ENCODE measurements at places on chromosomes 3 and 15.

- DNase-seq = no peak
Measured at GRCh38 chr3:113247675-113248458, 36.5 kb downstream of the BOC start.

DNA sequence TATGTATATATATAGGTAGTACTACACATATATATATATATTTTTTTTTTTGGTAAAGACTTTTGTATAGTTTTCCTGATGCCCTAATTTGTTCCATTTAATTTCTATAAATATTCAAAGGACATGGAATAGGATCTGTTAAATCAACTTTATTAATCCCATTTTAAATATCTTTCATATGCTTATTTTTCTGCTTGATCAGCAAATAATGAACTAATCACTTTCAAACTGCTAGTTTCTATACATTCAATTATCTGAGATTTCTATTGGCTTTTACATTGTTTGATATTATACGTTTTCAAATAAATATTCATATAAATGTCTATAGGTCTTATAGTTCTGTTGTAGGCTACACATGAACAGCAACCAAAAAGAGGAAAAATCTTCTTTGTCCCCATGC lies 21.7 kb downstream of the ZXDC start:
- no peak for DNase-seq

DNA sequence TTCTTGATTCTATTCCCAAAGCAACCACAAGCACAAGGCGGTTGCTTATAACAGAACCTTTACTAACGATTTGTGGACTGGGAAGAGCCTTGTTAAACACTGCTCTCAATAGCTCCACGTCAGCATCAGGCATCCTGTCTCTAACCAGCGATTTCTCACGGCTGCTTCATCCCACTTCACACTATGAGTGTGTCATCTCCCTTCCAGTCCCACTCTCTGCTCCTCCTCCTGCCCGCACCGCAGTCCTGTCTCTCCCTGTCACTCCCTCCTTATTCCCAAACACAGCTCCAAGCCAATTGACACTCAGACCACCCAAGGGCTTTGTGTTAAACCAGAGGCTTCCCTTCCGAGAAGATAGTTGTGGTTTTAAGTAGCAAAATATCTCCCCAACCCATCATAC lies 94.8 kb downstream of the ABHD5 start:
- no peak for DNase-seq

DNA sequence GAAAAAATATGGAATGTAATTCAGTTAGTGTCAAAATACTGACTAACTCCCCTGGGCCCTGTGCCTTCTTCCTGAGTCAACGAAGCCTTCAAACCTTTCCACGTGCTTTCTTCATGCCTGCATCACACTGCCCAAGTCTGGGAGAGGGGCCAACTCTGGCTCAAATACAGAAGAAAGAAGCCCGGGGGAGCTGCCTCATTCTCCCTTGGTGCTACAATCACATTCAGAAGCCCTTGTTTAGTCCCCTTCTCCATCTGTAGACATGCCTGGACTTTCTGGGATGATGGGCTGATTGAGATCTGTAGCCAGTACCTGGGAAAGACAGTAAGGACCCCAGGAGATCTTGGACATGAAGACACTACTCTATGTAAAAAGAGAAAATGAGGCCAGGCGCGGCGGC lies 77.8 kb upstream of the GSK3B start:
- no peak for DNase-seq

DNA sequence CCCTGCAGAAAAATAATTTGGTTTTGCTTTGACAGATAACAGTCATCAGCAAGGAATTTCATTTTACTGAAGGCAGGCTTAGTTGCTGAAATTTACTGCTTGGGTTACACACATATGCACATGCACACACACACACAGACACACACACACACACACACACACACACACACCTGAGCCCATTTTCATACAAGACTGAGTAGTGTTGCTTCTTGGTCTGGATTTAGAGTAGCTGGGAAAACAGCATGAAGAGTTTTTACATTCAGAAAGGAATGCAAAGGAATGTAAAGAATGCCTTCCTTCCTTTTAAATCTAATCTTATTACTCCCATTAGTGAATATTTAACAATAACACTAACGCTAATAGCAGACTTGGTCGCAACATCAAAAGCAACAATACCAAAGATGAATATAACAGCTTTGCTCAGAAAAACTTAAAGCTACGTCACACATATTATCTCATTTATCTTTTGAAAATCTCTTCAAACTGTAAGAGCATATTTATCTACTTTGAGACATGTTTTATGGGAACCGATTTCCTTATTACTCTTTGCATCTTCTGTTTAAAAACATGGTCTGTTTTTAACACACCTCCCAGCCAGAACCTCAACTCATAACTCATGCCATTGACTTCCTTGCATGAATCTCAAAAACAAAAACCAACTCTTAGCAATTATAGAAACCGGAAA lies 32.5 kb downstream of the RFTN1 start:
- no peak for DNase-seq

DNA sequence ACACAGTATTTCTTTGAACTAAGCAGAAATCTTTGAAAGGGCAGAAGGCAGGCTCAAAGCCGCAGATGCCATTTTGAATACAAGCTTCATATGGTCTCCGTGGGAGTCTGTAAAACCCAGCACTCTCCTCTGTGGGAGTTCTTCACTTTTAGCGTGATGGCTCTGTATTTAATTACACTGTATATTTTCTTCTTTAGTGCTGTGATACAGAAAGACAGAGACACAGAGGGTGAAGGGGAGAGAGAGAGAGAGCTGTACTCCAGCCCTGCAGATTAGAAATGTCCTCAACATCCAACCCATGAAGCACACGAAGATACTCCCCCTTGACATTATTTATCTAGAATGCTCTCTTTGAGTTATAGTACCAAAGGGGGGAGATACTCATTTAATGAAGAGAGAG lies 752.6 kb upstream of the NR2F2 start:
- DNase-seq = no peak

DNA sequence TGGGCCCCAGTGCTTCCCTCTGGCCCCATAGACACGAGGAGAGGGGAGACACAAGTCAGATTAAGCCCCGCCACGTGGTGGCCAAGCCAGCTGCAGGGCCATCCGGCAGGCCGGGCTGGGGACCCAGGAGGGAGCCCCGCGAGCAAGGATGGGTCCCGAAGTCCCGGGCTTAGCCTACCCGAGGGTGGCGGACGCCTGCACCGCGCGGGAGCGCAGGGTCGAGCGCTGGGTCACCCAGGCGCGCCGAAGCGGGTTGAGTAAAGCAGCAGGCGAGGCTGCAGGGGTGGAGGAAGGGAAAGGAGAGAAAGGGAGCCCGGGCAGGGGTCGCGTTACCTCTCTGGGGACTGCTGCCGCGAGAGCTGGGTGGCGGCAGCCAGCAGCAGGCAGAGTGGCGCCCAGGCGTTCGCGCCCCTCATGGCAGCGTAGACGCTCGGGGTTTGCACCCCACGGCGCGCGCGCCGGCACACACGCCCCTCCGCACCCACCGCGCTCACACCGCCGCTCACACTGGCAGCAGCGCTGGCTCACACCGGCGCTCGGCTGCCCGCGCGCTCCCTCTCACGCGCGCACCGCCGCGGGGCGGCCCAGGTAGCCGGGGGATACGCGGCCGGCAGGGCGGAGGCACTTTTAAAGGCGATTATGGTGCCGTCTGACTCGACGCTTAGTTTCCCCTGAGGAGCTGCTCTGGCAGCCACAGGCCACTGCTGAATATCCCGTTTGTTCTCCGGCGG lies at the start of gene PCOLCE2:
TSS of gene PCOLCE2 (minus strand) at position 603 of the 731 bp plus-strand sequence. CDS start at position 416, 187 bp downstream.
- DNase-seq = no peak

- DNase-seq = no peak
Measured at GRCh38 chr3:64179860-64180259, 45.4 kb downstream of the PRICKLE2 start.

DNA sequence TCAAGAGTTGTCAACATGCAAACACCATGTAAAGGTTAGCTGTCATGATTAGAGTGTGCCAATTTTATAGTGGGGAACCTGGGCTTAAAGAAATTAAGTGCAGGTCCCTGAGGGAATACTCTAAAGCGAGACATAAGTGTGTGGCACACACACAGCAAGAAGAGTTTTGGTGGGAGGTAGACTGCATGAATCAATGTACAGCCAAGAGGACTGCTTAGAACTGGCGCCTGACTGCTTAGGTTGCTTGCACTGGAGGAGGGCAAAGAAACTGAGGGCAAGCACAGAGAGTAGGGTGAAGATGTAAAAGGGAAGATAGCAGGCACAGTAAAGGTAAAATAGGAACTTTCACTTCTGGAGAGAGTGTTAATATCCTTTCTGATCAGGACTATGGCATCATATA lies 184.9 kb downstream of the SOX2 start:
- DNase-seq = no peak

DNA sequence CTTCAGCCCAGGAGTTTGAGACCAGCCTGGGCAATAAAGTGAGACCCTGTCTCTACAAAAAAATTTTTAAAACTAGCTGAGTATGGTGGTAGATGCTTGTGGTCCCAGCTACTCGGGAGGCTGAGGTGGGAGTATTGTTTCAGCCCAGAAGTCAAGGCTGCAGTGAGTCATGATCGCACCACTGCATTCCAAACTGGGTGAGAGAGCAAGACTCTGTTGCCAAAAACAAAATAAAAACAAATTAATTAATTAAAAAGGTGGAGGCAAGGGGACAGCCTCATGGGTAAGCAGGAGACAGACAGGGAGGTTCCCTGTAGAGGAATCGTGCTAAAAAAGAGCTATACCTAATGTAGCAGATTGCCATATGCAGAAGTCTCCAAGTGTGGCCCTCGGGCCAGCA lies 12.6 kb downstream of the HAPLN3 start:
- DNase-seq = no peak

DNA sequence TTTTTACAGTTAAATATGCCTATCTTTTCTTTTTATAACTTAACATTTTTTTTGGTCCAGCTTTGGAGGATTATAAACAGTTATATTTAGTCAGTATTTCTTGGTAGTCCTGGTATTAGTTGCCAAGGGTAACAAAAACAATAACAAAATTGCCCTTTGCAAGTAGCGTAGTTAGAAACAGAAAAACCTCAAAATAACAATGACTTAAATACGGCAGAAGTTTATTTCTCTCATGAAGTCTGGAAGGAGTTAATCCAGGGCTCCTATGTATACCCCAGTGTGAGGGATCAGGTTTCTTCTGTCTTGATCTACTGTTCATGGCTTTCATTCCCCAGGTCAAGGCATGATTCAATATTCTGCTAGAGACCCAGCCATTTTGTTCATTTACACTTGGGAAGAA lies 14.1 kb upstream of the MYH15 start:
- no peak for DNase-seq

DNA sequence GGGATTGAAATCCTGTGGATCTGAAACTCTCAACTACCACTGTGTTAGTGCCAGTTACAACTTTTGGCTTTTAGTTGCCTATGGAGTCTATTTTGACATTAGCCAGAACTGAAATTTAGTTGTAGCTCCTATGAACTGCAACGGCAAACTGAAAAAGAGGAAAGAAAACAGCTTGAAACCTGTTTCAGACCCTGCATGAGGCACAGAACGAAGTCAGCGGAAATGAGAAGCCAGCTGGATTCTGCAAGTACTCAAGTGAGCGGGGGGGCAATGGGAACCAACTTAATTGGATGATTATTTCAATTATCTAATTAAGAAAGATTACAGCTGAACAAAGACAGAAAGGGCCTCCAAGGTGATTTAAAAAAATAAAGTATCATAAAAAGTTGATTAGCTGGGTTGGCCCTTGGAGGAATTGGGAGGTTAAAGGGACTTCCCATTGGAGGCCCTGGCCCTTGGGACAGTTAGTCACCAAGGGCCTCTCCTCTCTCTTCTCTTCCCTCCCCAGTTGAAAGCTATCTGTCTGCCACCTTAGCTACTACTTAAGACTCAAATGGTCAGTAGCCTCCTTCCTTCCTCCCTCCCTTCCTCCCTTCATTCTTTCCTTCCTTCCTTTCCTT lies 352.1 kb downstream of the SHQ1 start:
- no peak for DNase-seq

DNA sequence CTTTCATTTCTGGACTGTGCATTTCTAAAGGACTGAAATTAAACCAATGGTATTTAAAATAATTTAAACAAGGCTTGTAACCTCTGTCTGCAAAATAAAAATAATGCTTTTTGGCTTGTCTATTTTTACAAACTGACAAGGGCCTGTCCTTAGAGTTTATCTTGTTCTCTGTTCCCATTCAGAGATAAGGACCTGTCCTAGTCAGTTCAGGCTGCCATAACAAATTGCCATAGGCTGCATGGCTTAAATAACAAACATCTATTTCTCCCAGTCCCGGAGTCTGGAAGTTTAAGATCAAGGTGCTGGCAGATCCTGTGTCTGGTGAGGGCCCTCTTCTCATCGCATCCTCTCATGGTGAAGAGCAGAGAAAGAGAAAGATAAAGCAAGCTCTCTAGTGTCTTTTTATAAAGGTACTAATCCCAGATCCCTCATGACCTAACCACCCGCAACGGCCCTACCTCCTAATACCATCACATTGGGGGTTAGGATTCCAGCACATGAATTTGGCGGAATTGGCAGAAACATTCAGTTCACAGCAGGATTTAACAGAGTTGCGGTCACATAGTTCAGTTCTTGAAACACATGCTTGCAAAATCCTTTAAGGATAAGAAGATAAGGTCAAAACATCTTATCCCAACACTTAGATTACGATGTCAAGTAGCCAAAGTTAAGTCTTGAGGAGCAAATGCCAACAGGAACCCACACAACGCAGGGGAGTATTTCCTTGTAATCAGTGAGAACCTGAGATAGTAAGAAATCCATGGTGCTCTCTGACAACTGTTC lies 17.8 kb downstream of the KBTBD8 start:
- no peak for DNase-seq

- DNase-seq = no peak
Measured at GRCh38 chr3:63936925-63937324, 24.7 kb upstream of the SCAANT1 start.

GRCh38 chr3:126343649-126344035 lies 13.6 kb downstream of the KLF15 start:
- DNase-seq = no peak

GRCh38 chr15:71333136-71333700 lies 217.9 kb downstream of the THSD4 start:
- DNase-seq = no peak

DNA sequence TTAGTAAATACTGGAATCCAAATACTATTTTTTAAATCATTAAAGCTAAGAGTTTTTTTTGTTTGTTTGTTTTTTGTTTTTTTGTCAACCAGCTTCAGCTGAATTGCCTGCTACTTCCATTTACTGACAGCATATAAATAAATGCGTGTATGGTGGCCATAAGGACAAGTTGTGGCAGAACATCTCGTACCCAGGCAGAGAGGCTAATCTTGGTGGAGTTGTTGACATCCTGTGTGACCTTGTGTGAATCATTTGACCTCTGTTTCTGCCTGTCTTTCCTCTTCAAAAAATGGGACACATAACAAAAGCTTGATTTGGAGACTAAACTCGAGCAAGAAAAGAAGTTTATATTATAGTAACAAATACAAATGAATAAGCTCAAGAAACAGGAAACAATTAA lies 734.2 kb downstream of the MCTP2 start:
- DNase-seq = no peak

Data from activated CD8-positive, alpha-beta memory T cell treated with anti-CD3 and anti-CD28 coated beads for 48 hours (primary cell).